ENCODE measurements at places on chromosomes 16 and 17. TPM values are rescaled to one million over a fixed set of nuclear protein-coding genes. Genes with fewer than 3 reads are reported as not detected.

TNP2 gene
- not detected for total RNA-seq

MRC2 gene
- 5.8 TPM for total RNA-seq

FOXL1 gene
- not detected for total RNA-seq

BEAN1 gene
- not detected for total RNA-seq

- H3K4me1 ChIP-seq = no peaks in the 10 kb centered on the region
- H3K27ac ChIP-seq = no peak overlapping the region
- H3K4me3 ChIP-seq = no peak overlapping the region
- H3K36me3 ChIP-seq = no peaks in the 10 kb centered on the region
Observed at GRCh38 chr16:19991614-19992013, 82.1 kb downstream of the GPR139 start.

DNA sequence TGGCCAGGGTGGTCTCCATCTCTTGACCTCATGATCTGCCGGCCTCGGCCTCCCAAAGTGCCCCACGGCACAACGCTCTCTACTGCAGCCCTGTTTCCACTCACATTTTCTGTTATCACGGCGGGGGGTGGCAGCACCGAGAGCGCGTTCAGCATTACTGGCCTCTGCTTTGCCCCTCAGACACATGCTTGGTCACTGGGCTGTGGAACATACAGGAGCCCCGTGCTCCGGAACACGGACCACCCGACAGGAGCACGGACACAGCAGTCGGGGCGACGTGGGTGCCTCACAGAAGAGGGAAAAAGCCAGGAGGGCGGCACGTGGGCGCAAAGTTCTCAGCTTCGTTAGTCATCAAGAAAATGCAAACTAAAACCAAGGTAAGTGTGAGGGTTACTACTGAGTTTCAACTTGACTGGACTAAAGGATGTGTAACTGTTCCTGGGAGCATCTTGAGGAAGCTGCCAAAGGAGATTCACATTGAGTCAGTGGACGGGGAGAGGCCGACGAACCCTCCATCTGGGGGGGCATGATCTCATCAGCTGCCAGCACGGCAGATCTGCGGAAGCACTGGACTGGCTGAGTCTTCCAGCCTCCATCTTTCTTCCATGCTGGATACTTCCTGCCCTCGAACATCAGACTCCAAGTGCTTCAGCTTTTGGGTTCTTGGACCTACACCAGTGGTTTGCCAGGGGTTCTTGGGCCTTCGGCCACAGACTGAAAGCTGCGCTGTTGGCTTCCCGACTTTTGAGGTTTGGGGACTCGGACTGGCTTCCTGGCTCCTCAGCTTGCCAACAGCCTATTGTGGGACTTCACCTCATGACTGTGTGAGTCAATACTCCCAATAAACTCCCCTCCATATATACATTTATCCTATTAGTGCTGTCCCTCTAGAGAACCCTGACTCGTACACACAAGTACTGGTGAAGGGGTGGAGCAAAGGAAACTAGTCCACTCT, 106.8 kb downstream of the ZNF778 start:
- peak overlapping the region; percentile 11 for H3K4me3 ChIP-seq
- peak overlapping the region; percentile 84 for H3K27ac ChIP-seq
- H3K4me1 ChIP-seq = peaks cover 86% of the 10 kb centered on the region
- peaks cover 28% of the 10 kb centered on the region for H3K36me3 ChIP-seq
- H3K27me3 ChIP-seq = no peaks in the 10 kb centered on the region

GRCh38 chr17:4142107-4142900, 526 bp downstream of the ZZEF1 start:
- H3K36me3 ChIP-seq = peaks cover 5% of the 10 kb centered on the region
- peak overlapping the region; percentile 99 for H3K4me3 ChIP-seq
- H3K27ac ChIP-seq = peak overlapping the region; percentile 7

DNA sequence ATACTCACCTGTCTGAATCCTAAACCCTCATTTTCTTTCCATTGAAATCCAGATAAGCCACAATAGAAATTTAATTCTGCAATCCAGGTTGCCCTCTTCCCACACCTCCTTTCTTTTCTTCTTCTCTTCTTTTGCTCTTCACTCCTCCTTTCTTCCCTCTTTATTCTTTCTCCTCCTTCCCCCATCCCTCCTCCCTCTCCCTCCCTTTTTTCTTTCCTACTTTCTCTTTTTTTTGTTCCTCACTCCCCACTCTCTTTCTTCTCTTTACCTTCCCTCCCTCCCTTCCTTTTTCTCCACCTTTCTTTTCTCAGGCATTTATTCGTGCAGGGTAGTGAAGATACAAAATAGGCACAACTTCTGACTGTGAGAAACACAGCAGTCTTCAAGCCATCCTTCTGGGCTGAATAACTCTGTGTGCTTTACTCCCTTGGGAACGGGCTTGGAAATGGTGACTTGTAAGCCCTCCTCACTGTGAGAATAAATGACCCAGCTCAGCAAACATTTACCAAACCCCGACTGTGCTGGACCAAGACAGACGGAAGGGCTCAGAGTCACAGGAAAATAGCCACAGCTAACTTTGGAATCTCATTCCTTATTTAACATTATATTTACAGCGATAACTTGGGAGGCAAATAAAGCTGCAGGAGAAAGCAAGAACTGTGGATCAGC, 140.8 kb downstream of the HAPSTR1 start:
- H3K36me3 ChIP-seq = no peaks in the 10 kb centered on the region
- no peak overlapping the region for H3K4me3 ChIP-seq
- no peak for DNase-seq
- no peaks in the 10 kb centered on the region for H3K4me1 ChIP-seq
- no peak overlapping the region for H3K27ac ChIP-seq

- H3K27me3 ChIP-seq = peaks cover 12% of the 10 kb centered on the region
- no peak overlapping the region for H3K4me3 ChIP-seq
- H3K27ac ChIP-seq = no peak overlapping the region
- DNase-seq = no peak
- peaks cover 2% of the 10 kb centered on the region for H3K4me1 ChIP-seq
Observed at GRCh38 chr16:67336648-67337047, 10.0 kb downstream of the LRRC36 start.

- no peaks in the 10 kb centered on the region for H3K36me3 ChIP-seq
- peaks cover 98% of the 10 kb centered on the region for H3K27me3 ChIP-seq
- no peak overlapping the region for H3K4me3 ChIP-seq
- DNase-seq = no peak
- H3K27ac ChIP-seq = no peak overlapping the region
Observed at GRCh38 chr17:48616717-48617470, 1.8 kb upstream of the HOXB8 start.

- peaks cover 54% of the 10 kb centered on the region for H3K27me3 ChIP-seq
- no peak overlapping the region for H3K4me3 ChIP-seq
- peaks cover 3% of the 10 kb centered on the region for H3K4me1 ChIP-seq
- no peaks in the 10 kb centered on the region for H3K36me3 ChIP-seq
- DNase-seq = no peak
- H3K27ac ChIP-seq = no peak overlapping the region
Observed at GRCh38 chr16:80836846-80837245, 32.4 kb upstream of the CDYL2 start.

DNA sequence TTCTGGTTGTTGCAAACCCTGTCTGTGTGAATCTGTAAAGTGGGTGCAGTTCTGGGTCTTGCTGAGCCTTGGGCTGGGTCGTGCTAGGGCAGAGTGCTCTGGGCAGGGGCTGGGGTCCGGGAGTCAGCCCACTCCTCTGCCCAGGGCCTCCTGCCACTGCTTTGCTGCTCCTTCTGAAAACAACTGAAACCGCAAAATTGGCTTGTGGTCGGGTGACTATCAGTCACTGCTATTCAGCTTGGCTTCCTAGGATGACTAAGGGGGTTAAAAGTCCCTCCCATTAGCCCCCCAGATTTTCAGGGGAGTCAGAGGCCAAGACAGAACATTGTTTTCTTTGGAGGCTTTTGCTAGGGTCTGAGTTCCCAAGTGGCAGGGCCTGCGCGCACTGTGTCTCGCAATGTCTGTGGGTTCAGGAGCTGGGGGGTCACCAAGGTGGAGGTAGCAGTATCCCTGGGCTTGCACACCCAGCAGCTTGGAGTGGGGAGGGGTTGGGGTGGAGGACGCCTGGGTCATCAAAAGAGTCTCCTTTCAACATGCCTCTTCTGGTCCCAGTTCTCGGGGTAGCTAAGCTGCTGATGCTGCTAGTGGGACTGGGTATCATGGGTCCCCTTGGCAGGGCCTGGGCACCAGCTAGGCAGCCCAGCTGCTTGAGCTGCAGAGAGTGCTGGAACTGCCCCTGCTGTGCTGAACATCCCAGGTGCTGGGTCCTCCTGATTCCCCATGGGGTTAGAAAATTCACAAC, 13.5 kb upstream of the TBX21 start:
- no peaks in the 10 kb centered on the region for H3K36me3 ChIP-seq
- H3K27me3 ChIP-seq = no peaks in the 10 kb centered on the region
- H3K4me1 ChIP-seq = peaks cover 76% of the 10 kb centered on the region
- peak overlapping the region; percentile 99 for H3K27ac ChIP-seq

- no peaks in the 10 kb centered on the region for H3K4me1 ChIP-seq
- no peaks in the 10 kb centered on the region for H3K36me3 ChIP-seq
- no peak for DNase-seq
Observed at GRCh38 chr16:77468831-77469230, 34.0 kb upstream of the ADAMTS18 start.

DNA sequence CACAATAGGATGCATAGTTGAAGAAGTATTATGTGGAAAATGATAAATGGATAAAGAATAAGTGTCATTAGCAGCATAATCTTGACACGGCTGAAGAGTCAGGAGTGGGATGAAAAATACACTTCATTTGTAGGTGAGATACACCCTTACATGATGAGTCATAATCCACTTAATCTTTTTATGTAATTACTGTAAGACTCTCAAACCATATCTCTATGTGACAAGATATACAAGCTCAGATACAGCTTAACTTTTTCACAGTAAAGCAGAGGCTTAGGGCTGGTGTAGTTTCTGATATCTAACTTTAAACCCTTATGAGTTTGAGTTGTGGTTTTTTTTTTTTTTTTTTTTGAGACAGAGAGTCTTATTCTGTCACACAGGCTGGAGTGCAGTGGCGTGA, 101.2 kb downstream of the FTO start:
- H3K4me1 ChIP-seq = peaks cover 22% of the 10 kb centered on the region
- H3K4me3 ChIP-seq = no peak overlapping the region
- H3K27me3 ChIP-seq = no peaks in the 10 kb centered on the region
- H3K27ac ChIP-seq = no peak overlapping the region
- no peak for DNase-seq
- peaks cover 9% of the 10 kb centered on the region for H3K36me3 ChIP-seq

DNA sequence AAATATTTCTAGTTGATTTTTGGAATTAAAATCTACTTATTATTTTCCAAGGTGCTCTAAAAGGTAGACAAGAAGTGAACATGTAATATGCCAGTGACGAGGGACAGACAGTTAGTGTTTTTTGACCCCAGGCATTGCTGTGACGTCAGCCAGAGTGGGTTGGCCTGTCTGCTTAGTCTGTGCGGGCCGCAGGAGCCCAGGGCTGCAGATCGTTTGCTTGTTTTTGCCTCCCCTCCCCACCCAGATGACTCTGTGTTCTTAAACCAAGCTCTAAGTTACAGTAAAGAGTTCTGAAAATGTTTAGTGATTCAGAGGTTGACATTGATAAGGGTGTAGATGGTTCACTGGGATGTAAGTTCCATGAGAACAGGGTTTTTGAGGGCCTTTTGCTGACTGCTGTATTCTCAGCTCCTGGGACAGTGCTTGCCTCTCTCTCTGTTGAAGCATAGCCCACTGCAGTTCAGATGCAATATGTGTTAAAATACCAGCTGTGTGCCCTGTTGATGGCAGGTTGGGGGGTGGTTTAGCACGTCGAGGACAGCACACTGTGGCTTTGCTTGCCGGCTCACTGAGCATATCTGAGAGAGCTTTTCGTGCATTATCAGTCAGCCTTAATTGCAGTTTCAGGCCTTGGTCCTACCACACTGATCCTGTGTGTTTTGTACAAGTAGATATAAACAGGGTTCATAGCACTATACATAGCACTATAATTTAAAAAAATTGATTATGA, 64.8 kb downstream of the SEC14L1 start:
- H3K27ac ChIP-seq = no peak overlapping the region
- no peaks in the 10 kb centered on the region for H3K4me1 ChIP-seq
- H3K4me3 ChIP-seq = no peak overlapping the region
- peaks cover 22% of the 10 kb centered on the region for H3K36me3 ChIP-seq

- H3K27me3 ChIP-seq = no peaks in the 10 kb centered on the region
- peak overlapping the region; percentile 57 for H3K4me3 ChIP-seq
- peaks cover 78% of the 10 kb centered on the region for H3K4me1 ChIP-seq
- DNase-seq = no peak
- peaks cover 95% of the 10 kb centered on the region for H3K36me3 ChIP-seq
- peak overlapping the region; percentile 100 for H3K27ac ChIP-seq
Observed at GRCh38 chr17:40557531-40558299, 7.6 kb downstream of the CCR7 start.

- H3K27me3 ChIP-seq = no peaks in the 10 kb centered on the region
- peak overlapping the region; percentile 15 for H3K4me3 ChIP-seq
- no peak overlapping the region for H3K27ac ChIP-seq
- H3K4me1 ChIP-seq = peaks cover 34% of the 10 kb centered on the region
- no peak for DNase-seq
Observed at GRCh38 chr17:57296231-57296630, 39.9 kb downstream of the MSI2 start.

DNA sequence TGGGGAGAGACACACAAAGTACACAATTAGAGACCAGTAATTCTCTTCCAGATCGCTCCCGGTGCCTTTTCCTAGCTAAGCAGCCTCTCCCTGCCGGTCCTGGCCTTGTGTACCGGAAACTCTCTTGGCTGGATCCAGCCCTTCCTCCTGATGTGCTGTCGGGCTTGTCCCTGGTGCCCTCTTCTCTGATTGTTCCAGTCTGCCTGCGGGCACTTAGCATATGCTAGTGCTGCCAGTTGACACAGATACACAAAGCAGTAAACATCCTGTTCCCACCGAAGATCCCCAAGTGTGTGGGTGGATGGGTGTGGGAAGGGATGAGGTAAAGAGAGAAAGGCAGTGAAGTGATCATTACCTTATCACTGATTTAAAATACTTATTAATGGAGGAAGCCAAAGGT, 9.7 kb downstream of the HS3ST3B1 start:
- peaks cover 53% of the 10 kb centered on the region for H3K4me1 ChIP-seq
- no peak overlapping the region for H3K27ac ChIP-seq
- peaks cover 19% of the 10 kb centered on the region for H3K36me3 ChIP-seq
- DNase-seq = no peak
- no peaks in the 10 kb centered on the region for H3K27me3 ChIP-seq

DNA sequence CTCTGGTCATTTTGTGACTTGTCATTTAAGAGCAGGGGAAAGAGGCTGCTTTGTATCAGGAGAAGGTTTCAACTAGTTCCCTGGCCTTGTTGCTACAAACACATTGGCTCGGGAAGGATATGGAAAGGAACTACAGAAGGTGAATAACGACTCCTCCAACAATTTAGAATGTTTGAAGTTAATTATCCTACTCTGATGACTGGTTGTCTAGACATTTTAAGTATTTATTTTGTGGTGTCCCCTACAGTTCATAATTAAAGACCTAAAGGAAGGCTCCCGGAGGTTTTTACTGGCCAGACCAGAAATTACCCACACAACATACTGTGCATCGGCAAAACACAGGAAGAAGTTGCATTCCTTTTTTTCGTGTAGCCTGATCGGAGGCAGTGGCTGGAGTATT, 515.8 kb upstream of the SALL1 start:
- no peak overlapping the region for H3K4me3 ChIP-seq

DNA sequence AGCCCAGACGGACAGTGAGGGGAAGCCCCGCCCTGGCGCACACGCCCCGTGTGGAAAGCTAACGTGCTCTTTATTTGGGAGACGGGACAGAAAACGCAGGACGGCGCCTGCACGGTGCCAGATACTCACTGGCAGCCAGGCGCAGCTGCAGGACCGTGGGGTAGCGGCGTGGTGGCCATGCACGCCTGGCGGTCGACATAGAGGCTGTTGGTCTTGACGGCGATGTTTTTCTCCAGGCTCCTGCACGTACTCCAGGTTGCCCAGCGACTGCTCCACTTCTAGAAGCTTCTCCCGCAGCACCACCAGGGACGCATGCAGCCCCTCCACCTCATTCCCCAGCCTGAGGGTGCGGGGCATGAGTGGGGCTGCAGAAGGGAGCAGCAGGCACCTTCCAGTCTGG, 5.1 kb upstream of the C1QTNF8 start:
- H3K27me3 ChIP-seq = peaks cover 23% of the 10 kb centered on the region
- H3K4me1 ChIP-seq = no peaks in the 10 kb centered on the region
- no peaks in the 10 kb centered on the region for H3K36me3 ChIP-seq
- H3K4me3 ChIP-seq = no peak overlapping the region
